ENCODE measurements at places on chromosomes 6 and 20.

DNA sequence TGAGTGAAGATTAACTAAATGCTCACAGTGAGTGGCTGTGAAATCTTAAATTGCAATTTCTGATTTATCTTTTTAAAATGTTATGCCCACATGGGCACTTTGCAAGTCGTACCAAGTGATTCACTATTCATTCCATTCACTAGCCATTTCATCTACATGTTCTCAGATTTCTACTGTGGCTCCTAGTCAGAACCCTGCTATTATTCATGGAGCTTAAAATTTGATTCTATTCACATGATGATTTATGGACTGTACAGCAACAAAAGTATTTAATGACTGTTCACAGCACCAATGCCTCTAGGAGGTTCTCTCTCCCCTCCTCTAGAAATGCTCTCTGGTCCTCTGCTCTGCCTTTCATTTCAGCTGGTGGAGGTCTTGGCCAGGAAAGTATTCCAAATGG is 133.5 kb upstream of the MAP3K7 start:
- no peak for DNase-seq

DNA sequence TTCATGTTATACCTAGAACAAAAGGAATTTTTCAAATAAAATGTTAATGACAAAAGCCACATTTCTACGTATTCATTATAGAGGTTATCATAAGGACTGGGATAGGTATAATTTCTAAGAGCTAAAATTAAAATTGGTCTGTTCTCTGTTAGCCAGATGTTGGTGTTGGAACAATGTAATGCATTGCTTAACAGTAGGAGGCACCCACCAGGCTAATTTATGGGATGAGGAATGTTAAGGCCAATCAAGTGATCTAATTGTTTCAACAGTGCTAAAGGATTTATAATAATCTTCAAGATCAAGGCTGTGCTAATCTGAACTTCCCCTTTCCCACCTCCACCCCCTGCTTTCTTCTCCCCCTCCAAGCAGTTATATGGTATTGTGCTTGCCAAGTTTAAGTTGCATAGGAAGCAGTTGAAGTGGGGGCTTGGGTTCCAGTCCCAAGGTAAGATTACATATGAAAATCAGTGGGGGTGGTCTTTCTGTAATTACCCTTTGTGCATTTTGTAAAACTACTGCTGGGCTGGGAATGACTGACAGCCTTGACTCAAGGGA is 89.2 kb upstream of the BACH2 start:
- DNase-seq, result no peak

DNA sequence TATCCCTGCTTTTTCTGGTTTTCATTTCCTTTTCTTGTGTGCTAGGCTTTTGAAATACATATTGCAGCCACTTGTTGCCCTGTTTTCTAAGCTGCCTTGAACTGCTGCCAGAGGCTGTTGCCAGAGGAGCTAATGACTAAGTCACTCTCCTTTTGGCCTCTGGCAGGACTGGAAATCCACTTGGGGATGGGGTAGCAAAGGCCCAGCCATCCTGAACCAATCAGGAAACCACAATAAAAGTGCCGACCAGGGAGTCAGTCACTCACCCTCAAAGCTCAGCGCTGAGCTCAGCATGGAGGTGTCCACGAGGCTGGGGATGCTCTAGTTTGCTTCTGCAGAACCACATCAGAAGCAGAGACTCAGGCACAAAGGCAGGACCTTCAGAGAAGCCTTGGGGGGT is 813.0 kb downstream of the DHX35 start:
- DNase-seq, result peak; percentile 78

DNA sequence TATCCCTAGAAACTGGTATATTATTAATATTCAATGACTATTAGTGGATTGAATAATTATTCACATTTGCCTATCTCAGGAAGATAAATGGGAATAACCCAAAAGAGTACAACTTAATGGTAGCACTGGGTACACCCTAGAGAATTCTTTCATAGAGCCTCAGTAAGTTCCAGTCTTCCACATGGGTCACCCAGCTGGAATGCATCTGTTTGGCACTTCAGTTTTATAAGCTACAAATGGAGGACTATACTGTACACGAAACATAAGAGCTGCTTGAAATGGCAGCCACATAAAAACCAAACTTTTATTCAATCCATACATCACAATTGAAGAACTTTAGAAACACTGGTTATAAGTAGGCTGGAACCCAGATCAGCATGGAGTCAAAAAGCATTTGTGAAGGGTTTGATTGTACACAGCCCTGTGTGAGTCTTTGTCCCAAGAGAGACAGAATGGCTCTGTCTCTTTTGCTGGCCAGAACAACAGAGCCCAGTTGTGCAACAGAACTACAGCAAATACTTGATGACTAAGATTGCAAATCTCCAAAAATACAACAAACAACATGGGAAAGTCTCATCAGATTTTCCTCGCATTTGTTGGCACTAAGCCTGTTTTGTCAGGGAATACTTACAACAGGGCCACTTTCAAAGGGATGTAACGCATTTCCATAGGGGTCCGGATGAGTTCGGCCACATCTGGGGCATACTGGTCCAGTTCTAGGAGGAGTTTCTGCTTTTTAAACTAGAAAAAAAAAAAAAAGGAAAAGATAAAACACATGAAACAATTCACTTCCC is 39.5 kb downstream of the PIGU start:
- DNase-seq, result peak; percentile 80

- DNase-seq, result peak; percentile 65
Observed at GRCh38 chr6:139595183-139595582, 220.7 kb upstream of the CITED2 start.

DNA sequence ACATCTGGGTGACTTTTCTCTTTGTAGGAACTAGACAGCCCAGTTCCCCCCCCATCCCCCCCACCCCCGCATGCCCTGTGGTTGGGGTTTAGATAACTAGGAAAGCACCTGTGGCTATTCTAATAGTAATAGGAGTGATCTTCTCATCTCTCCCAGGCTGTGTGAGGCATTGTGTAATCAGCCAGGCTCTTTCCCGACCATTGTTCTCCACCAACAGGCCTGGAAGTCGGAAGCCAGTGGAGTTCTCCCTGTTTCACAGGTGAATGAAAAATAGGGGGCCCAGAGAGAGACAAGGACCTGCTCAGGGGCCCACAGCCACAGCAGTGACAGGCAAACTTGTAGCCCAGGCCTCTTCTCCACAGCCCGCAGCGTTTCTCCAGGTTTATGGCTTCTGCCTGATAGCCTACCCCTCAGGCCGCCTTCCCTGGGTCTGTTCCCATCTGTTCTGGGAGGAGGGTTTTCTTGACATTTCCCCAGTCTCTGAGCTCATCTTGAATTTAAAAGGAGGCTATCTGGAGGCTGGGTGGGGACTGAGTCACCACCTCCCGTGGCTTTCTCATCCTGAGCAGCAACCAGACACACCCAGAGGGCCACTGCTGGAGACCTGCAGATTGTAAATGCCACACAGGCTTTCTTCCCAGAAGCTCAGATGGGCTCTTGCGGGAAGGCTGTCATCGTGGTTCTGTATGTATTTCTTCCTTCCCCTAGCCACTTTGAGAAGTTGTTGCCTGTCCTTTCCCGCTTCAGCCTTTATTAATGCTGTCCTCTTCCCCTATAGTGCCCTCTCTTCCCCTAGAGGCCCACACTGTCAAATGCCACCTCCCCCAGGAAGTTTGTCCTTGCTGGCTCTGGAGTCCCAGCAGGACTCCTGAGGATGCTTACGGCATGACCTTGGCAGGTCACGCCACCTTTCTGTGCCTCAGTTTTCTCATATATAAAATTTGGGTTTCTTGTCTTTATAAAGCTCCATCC is 75.9 kb upstream of the MYL9 start:
- peak; percentile 94 for DNase-seq

DNA sequence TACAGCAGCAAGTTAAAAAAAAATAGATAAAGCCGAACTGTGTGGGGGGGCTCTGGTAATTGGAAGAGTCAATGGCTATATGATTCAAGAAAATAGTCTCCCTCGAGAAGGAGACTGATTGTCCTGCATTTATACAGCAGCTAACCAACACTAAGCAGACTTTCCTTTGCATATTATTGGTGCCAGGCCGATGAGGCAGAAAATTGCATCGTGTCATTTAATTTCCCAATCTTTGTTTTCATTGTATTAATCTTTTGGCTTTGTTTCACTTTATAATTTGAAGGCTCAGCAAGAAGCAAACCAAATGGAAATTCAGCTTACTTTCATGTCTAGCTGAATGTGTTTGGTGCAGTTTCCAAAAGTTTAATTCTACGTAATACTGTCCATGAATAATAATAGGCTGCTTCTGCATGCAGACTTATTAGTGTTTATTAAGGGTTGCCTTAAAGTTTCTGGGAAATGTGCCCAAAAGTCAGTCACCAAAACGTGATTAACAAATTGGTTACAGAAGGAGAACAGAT is 258.5 kb downstream of the HACE1 start:
- DNase-seq, result no peak

DNA sequence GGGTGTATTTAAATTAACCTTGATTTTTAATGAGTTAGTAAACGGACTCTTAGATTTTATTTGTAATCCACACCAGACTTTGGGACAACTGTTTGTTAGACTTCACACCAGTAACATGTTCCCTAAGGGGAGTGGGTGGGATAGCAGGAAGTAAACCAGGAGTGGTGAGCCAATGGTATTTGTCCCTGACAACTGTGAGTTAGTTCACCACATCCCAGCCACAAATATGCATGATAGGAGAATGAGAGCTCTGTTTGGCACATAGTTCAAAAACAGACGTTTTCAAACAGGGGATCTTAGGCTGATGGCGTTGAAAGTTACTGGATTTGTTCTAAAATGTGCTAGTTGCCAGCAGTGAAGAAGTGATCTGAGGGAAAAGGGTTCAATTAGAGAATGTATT is 18.7 kb upstream of the COL10A1 start:
- peak; percentile 84 for DNase-seq

GRCh38 chr6:32614366-32615081 is 22.7 kb upstream of the HLA-DQA1 start:
- DNase-seq, result no peak

GRCh38 chr20:8867038-8867740 is 201.7 kb upstream of the PLCB4 start:
- no peak for DNase-seq

- DNase-seq, result no peak
Observed at GRCh38 chr20:41501376-41501775, 116.8 kb downstream of the CHD6 start.

GRCh38 chr6:85826997-85827396 is 184.3 kb upstream of the SYNCRIP start:
- no peak for DNase-seq

GRCh38 chr20:61295249-61295648 is 43.2 kb downstream of the CDH4 start:
- DNase-seq, result no peak

DNA sequence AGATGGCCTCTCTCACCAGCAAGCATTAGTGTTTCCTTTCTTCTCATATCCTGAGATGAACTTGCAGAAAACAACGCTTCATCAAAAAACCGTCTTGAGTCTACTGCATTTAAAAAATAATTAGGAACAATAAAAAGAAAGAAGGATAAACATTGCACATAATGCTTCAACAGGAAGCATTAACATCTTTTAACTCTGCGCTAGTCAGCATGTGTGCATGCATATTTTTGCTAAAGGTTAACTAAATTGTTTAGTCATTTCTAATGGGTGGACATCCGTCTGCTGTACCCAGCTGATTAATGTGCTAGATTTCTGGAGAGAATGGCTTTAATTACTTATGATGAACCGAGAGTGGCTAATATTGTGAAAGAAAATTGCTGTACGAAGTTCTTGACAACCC is 349.3 kb downstream of the SOX4 start:
- no peak for DNase-seq

GRCh38 chr6:167849846-167850459 is 23.2 kb downstream of the AFDN start:
- no peak for DNase-seq

GRCh38 chr6:101741474-101742171 is 348.1 kb downstream of the GRIK2 start:
- no peak for DNase-seq

DNA sequence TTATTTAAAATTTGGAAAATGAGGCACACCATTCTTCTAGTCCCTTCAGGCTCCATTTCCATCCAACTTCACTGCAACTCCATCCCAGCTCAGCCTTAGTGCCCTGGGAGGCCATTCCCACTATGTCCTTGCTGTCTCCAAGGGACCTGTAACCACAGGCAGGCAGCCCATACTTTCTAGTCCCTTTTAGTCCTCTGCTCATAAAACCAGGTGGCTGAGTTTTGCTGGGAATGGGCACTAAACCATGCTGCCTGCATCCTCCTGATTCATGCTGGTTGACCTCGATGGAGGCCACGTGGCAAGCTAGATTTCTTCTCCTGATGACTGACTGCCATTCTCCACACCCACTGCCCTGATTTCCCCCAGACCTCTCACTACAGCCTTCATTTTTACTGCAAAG is 27.5 kb upstream of the MYMX start:
- no peak for DNase-seq

DNA sequence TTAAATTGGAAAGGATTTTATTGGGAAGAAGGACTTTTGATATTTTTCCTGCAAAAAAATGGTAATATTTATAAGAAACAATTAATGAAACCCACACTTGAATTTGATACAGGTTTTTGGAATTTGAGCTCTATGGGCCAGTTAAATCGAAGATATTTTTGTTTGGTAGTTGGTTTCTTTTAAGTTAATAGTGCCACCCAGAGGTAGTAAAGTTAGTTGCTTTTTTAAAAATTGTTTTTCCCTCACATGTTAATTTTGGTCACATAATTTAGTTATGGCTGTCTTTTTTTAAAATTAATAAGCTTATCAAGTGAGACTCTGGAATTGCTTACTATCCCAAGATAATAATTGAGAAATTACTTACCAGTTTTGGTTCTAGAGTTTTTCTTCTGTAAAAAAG is 7.1 kb downstream of the PRIM2 start:
- DNase-seq, result no peak

DNA sequence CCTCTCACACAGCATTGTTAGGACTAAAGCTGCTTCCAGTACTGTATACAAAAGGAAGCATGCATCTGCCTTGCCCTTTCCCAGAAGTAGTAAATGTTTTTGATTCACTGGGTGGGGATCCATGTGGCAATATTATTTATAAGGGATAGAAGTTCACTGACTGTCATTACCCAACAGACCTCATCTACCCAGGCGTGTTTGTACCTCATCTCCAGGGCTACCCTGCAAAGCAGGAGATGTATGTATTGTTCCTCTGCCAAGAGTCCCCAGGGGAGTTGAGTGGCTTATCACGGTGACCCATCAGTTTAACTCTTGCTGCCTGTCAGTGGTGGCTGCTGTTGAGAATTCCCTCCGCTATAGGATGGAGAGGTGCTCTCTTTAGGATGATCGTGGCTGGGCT is 42.5 kb downstream of the SLC24A3 start:
- DNase-seq, result peak; percentile 36

GRCh38 chr6:148898376-148899014 is 151.7 kb downstream of the UST start:
- DNase-seq, result no peak

- DNase-seq, result no peak
Observed at GRCh38 chr20:62288535-62289105, 14.2 kb upstream of the ADRM1 start.

- peak; percentile 98 for DNase-seq
Observed at GRCh38 chr20:40506537-40506939, 182.5 kb downstream of the MAFB start.

- no peak for DNase-seq
Observed at GRCh38 chr6:136587527-136587926, 37.3 kb upstream of the MAP7 start.

- no peak for DNase-seq
Observed at GRCh38 chr6:168130697-168131371, 51.8 kb upstream of the FRMD1 start.

- peak; percentile 66 for DNase-seq
Observed at GRCh38 chr6:6696867-6697531, 108.5 kb downstream of the LY86 start.
